Activated naive CD4-positive, alpha-beta T cell (primary cell): ENCODE measurements at places on chromosomes 1 and 21.

DNA sequence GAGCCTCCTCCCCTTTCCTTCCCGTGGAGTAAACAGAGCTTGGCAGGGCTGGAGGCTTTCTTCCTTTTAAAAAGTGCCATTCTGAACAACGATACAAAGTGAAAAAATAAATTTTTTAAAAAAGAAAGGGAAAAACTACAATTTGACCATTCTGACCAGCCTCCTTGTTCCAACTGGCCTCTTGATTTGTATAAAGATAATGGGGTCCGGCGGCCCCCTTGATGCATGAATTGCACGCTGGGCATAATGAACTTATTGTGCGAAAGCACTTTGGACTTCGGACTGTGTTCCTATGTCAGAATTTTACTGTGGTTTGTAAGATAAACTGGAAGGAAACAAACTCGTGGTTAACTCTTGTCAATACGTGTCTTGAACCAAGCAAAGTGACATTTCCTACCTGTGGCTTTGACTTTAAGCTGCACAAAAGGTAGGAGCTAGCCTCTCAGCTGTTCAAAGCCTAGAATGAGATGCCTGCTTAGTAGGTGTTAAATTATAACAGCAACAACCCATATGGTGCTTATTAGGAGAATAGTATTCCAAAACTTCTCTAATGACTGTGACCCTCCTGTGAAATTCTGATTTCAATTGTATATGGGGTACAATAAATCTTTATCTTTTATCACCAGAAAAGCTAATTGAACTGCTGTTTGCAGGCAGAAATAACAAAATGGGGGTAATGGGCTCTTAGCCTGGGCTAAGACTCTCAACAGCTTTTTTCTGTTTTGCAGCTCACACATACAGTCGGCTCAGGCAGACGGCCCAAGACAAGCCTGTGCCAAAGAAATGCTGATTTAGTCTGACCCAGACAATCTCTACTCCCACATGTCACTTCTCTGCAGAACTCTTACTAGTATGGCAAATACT is 9.3 kb downstream of the IRF2BP2 start:
- DNase-seq, result no peak

DNA sequence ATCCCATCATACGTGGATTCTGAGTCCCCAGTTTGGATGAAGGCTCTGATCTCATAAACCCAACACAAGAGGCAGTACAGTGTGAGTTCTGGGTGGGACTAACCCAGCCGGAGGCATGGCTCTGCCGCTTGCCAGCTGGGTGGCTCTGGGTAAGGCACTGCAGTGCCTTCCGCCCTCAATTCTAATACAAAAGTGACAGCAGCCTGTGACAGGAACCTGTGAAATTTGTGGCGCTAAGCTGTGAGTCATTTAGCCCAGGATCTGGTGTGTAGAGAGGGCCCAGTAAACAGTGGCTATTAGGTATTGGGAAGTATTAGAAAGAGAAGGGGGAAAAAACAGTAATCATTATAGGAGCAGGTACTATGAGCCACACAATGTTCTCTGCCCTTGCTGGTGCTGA is 23.3 kb downstream of the HSPG2 start:
- no peak for DNase-seq

- DNase-seq, result no peak
Measured at GRCh38 chr21:31470896-31471694, 127.0 kb upstream of the TIAM1 start.

GRCh38 chr1:220906561-220907334 is 27.5 kb downstream of the HLX start:
- no peak for DNase-seq

- DNase-seq, result no peak
Measured at GRCh38 chr1:187987236-187987776, 1158.6 kb downstream of the PLA2G4A start.

DNA sequence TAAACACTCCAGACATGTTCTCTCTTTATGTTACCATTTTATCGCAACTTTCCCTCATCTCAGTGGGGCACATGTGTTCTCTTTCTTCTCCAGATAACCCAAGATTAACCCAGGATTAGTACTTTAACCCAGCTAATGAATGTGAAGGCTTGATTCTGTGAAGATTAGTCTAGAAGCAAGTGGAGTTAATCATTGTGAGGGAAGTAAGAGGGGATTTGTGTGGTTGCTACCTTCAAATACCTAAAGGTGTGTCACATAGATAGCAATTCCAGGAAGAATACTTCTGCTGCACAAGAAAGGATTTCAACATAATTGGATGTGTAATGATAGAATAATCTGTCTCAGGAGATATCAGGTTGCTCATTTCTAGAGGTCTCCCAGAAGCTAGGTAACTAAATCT is 327.1 kb downstream of the PBX1 start:
- DNase-seq, result no peak

- DNase-seq, result no peak
Measured at GRCh38 chr1:178055093-178055492, 38.8 kb upstream of the RASAL2 start.

GRCh38 chr1:34982820-34983376 is 2.2 kb downstream of the TMEM35B start:
- DNase-seq, result no peak

DNA sequence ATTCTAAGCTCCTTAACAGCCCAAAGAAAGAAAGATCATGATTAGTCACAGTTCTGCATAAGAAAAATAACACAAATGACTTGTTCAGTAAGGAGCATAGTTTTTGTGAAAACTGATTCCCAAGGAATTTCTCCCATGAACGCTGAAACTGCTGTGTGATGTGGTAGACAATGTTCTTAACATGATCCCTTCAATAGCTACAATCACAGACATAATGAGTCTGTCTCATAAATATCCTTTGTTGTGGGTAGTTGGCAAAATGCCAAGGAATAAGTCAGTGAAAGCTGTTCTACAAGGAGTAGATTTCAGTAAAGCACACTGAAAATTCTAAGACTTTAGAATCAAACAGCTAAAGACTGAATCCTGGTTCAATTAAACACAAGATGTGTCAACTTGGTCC is 404.8 kb downstream of the HLX start:
- no peak for DNase-seq

DNA sequence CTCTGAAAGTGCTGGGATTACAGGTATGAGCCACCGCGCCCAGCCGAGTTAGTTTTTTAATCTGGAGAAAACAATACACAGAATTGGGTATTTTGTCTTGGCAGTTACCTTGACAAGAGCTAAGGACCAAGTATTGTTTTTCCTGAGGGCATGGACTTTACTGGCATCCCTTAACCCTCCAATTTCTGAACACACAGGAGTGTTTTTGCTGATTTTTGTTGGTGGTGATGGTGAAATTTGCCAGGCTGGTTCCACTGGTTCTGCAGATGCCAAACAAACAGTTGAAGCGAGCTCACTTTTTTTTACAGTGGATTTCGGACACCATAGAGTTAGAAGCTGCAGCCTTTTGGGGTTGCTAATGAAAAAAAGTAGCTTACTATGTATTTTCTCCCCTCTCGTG is 37.2 kb upstream of the SH3D21 start:
- no peak for DNase-seq
